ENCODE measurements at places on chromosomes 5 and 9.

DNA sequence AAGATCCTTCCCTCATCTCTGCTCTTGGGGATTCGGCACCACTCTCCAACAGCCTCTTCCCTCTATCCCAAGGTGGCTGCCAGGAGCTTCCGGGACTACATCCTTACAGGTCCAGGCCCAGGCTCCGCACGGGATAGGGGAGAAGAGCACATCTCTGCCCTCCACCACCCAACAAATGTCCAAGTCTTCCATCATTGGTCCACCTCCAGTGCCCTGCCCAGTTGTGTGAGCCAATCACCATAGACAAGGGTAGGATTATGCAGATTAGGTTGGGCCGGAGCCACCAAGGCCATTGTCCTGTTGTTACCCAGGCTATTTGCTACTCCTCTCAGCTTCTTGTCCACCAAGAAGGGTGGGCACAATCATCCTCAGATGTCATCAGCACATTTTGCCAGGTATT is 9.1 kb downstream of the UNC5A start:
- DNase-seq = no peak

DNA sequence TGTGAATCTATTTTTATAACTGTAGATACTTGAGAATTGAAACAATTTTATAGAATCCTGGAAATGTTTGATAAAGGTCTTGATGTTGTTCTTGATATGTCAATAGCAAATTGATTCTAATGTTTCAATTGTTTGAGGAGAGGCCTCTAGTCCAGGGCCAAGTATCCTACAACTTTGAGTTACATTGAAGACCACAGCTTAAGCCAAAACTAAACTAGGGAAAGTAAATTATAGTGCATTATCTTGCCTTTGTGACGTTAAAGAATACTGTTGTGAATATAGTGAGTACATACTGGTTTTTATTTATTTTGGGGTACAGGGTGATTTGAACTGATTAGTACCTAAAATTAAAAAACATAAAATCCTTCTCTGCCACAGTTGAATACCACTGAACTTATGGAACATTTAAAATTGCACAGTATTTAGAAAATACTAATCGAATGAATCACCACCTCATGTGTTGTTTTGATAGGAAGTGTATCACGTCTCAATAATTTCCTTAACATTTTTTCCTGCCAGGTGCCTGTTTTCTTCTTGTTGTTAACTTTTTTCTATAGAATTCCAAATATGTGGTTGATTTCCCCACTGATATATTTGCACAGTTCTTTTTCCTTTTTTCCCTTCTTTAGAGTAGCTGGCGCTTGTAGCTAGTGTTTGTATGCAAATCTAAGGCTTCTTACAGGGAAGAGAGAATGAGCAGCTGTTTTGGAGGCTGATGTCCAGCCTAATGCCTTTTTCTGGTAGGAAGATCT is 12.5 kb downstream of the ARHGEF28 start:
- no peak for DNase-seq

DNA sequence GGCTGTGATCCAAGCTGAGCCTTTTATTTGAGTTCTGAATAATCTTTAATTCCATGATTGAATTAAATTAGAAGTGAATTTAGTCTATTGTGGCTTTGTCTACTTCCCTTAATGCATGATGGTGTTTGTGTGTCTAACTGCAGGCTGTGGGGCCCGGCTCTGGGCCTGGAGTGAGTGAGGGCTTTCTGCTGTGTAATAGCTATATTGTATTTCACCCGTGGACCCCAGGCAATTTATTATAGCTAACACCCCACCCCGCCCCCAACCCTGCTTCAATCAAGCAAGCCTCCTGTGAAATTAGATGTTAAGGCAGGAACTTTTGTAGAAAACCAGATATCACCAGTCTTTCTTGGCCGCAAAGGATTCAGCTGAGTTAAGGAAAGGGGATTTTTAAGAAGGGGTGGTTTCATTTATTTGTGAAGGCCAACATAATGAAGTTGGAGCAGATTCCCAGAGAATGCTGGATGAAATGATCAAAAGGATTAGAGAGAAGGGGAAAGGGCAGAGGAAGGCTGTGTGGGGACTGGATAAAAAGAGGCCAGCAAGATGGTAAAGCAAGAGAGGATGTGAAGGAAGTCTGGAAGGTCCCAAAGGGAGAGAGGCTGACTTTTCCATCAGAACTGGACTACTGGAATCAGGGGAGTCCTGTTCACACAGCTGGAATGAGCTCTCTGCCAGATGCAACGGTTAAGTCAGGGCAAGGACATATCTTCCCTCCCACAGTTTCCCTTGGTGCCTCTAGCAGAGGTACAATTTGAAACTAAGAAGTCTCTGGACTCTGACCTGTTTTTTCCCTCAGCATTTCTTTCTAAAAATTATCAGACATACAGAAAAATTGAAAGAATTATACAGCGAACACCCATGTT is 125.3 kb upstream of the SAP30L start:
- no peak for DNase-seq

DNA sequence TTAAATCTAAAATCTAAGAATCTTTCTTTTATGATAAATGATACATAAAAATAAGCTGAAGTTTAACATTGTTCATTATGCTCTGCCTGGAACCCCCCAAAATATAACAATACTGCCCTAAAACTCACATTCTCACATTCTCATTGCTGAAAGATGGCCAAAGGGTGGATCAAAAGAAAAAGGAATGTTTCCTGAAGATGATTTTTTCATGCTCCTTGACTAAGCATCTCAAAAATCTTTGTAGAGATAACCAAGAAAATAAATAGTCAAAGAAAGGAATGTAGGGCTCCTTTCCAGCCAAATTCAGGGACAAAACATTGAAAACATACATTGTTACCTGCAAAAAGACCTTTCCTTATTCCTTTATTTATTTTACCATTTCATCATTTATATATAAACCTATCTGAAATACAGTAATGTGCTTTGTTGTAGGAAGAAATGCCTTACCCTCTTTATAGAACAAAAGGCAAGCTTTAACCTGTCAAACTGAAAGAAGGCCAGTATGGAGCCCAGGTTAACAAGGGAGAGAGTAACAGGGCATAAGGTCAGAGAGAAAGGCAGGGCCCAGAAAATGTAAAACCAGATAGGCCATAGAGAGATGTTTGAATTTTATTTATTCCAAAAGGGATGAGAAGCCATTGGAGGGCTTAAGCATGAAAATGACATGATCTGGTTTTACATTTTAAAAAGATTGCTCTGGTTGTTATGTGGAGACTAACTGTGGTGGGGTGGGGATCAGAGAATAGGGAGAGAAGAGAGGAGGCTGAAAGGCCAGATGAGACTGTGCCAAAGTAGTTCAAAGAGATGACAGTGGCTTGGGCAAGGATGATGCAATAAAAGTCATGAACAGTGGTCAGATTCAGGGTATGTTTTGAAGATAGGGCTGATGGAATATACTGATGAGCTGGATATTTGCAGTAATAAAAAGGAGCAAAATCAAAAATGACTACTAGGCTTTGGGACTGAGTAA is 37.3 kb upstream of the CDK5RAP2 start:
- DNase-seq = no peak

GRCh38 chr9:136679431-136679941 is 7.8 kb downstream of the AGPAT2 start:
- no peak for DNase-seq

DNA sequence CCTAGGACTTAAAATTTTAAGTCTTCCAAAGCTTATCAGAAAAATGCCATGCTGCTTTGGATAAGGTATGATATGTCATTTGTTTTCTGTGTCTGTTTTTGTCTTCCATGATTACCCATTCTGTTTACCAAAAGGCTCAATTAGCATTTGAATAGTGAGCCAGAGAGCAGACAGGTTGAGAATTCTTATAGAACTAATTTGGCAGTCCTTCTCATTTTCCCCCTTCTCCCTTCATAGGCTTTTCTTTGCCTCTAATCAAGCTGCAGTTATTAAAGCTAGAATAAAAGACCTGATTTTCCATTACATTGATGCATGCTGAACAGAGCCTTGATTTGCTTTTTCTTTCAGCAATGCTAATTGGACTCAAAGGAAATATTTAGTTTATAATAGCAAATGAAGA is 993.0 kb downstream of the MAT2B start:
- no peak for DNase-seq

DNA sequence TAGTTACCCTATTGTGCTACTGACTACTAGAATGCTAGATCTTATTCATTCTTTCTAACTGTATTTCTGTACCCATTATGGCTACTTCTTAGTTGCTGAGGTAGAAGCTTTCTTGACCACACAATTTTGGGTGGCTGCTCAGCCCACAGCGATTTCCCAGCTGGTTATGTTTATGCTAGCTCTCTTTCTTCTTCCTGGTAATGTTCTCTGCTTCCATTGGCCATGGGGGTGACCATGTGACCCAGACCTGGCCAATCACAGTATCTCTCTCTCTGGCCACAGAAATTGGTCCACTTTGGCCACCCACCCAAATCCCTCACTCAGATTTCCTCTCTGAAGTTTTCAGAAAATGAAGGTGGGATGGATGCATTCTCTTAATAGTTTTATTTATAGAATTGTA is 427.9 kb upstream of the CLINT1 start:
- no peak for DNase-seq

- peak; percentile 8 for DNase-seq
Measured at GRCh38 chr9:113187929-113188595, 33.0 kb downstream of the FKBP15 start.

DNA sequence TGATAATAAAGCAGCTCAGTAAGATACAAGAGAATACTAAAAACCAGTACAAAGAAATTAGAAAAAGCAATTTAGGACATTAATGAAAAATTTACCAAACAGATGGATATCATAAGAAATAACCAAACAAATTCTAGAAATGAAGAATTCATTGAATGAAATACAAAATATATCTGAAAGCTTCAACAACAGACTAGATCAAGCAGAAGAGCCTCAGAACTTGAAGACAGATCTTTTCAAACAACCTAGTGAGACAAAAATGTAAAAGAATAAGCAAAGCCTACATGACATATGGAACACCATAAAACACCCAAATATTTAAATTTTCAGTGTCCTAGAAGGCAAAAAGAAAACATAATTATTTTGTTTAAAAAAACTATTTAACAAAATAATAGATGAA is 66.9 kb downstream of the SKIC3 start:
- no peak for DNase-seq

DNA sequence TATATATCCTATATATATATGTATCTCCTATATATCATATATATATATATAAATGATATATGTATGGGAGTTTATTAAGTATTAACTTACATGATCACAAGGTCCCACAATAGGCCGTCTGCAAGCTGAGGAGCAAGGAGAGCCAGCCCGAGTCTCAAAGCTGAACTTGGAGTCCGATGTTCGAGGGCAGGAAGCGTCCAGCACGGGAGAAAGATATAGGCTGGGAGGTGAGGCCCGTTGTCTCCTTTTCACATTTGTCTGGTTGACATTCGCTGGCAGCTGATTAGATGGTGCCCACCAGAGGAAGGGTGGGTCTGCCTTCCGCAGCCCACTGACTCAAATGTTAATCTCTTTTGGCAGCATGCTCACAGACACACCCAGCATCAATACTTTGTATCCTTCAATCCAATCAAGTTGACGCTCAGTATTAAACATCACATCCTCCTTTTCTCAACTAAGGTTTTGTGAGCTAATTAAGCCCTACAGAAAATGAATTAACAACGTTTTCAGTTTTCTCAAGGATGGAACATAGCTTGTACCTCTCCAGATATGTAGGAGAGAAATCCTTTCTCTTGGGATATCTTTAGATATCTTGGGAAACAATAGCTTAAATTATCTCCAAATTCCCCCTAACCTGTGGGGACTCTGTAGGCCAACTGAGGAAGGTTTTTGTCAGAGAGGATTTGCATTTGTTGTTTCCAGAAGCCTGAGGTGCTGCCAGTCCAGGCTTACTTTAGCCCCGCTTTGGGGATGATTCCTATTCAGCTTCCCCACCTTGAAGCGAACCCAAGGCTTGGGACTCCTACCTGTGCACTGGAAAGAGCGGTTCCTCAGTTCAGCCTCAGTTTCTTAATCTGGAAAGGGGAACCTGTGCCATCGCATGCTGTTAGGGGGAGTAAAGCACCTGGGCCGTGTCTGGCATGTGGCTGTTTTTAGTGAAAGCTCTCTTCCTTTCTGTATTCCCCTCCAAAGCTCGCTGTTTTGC is 163.2 kb downstream of the CACNA1B start:
- no peak for DNase-seq

- no peak for DNase-seq
Measured at GRCh38 chr5:6419340-6419852, 29.3 kb upstream of the UBE2QL1 start.

GRCh38 chr5:44862808-44863207 is 54.1 kb downstream of the MRPS30 start:
- no peak for DNase-seq

GRCh38 chr9:94867842-94868312 is 141.4 kb downstream of the AOPEP start:
- peak; percentile 17 for DNase-seq

GRCh38 chr9:1050125-1050895 is at the start of gene DMRT2:
Gene DMRT2 (plus strand): TSS chr9:1050357. CDS start chr9:1051614, 1,257 bp downstream.
- DNase-seq = no peak

DNA sequence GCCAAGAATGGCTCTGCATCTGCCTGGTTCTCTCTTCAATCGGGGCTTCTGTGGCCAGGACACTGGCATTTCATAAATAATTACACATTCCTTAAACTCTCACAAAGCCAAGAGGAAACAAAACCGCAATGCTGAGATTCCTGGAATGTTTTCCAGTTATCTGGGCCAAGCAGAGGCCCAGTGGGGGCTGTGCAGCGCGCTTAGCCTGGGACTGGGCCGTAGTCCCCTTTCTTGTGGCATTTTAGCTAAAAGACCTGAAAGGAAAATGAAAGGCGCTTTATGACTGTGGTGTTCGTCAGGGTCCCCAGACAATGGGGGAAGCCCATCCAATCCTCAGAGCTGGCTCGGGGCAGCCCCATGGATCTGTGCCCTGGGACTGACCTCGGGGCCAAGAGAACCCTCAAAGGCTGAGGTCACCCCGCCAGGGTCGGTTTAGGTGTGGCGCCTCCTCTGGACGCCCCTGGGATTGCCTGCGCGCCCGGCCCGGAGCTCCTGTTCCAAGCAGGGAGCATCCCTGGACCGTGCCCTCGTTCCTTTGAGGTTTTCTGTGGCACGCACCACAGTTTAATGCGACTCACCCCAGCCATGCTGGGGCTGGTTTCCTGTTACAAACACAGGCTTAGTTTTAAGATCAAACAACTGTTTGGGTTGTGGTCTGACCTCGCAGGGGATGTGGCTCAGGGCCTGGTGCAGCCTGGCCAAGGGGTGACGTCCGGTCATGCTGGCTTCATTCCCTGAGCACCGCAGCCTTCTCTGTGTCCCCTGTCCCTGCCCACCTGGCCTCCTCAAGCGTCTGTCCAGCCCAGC is 51.5 kb upstream of the NKD2 start:
- DNase-seq = peak; percentile 11

- DNase-seq = no peak
Measured at GRCh38 chr9:26220367-26220766, 542.1 kb upstream of the TUSC1 start.

DNA sequence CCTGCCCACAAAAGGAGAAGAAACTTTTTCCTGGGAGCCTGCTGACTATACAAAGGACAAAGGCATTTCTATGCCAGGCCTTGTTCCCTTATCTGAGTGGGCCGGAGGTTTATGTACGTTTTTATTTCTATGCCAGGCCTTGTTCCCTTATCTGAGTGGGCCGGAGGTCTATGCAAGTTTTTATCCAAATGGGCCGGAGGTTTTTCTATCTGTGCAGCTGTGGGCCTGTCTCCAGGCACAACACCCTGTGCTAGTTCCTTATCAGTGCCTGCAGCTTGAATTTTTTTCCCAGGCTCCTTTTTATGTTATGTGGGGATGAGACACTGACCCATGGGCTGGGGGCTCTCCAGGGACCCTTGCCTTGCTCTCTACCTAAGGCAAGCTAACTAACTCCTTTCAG is 5.5 kb downstream of the SLC25A2 start:
- DNase-seq = no peak
